GM03348 (cell line): ENCODE measurements at places on chromosomes 2 and 18.

- DNase-seq = peak; percentile 69
Measured at GRCh38 chr2:178109813-178110212, 2.4 kb upstream of the RBM45 start.

- no peak for DNase-seq
Measured at GRCh38 chr2:23609254-23609653, 224.3 kb downstream of the KLHL29 start.

- peak; percentile 29 for DNase-seq
Measured at GRCh38 chr2:45649462-45649857, 2.0 kb upstream of the PRKCE start.

GRCh38 chr18:65934874-65935273 lies 184.1 kb downstream of the CDH7 start:
- DNase-seq = no peak

DNA sequence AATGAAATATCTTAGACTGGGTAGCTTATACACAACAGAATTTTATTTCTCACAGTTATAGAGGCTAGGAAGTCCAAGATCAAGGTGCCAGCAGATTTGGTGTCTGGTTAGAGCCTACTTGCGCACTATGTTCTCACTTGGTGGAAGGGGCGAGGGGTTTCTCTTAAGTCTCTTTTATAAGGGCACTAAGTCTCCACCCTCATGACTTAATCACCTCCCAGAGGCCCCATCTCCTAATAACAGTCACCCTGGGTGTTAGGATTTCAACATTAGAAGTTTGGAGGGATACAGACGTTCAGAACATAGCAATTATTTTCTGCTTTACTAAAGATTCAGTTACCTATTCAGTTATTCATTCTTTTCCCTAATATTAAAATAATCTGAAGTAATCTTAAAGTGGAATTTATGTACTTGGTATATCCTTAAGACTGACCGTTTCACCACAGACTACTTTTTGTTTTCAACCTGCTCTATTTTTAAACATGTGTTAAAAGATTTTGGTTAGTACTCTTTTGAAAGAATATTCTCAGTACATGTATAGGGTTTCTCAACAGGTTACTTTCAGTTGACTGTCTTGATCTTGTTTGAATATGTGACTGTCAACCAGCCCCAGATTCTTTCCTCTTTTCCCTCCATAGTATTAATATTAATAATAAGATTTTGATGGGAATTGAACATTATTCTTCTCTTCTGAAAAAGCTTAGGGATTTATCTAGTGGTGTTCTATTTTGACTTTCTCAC lies 130.0 kb downstream of the TAF4B start:
- no peak for DNase-seq

- DNase-seq = no peak
Measured at GRCh38 chr2:199778655-199779054, 72.3 kb downstream of the FTCDNL1 start.

- no peak for DNase-seq
Measured at GRCh38 chr2:145596416-145596815, 1076.5 kb upstream of the ZEB2 start.

DNA sequence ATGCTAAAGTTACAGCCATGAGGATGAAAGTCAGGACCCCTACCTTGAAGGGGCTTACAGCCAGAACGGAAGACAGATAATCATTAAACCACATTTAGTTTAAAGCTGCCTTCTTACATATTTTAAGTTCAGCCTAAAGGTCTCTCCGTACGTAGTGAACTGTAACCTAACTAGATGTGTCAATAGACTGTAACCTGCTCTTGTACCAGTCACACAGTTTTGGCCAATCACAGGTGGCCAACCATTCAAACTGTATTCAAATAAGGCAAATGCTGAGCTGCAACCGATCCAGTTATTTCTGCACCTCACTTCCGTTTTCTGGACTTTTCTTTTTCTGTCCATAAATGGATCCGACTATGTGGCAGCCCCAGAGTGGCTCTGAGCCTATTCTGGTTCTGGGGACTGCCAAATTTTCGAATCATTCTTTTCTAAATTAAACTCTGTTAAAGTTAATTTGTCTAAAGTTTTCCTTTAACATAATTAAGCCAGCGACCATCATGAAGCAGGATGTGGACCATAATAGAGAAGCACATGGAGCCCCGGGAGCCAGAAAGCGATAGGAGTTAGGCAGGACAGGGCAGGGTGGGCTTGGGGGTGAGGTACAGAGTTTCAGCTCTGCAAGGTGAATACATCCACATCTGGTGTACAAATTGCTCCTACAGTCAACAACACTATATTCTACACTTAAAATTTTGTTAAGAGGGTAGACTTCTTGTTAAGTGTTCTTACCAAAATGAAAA lies 48.4 kb upstream of the YPEL5 start:
- no peak for DNase-seq

GRCh38 chr2:100802066-100802465 lies 17.9 kb upstream of the NPAS2 start:
- no peak for DNase-seq

- DNase-seq = no peak
Measured at GRCh38 chr2:60468382-60469085, 84.9 kb downstream of the BCL11A start.

- no peak for DNase-seq
Measured at GRCh38 chr18:60163622-60164021, 209.0 kb downstream of the MC4R start.

GRCh38 chr2:20153131-20153851 lies 71.6 kb downstream of the SDC1 start:
- DNase-seq = no peak

DNA sequence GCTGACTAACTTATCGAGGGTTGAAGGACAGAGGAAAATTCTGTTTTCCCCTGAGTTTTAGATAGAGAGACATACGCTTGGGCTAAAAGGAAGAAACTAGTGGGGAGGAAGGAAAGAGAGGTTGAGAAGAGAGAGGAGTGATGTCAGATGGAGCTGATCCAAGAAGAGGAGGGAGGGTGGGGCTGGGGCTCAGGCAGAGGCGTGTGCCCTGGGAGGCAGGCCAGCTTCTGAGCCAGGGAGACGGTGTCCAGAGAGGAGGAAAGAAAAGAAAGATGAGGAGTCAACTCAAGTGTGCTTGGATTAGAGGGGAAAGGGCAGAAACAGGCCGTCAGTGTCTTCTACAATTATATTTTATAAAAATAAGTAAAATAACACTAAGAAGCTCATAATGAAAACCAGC lies 56.2 kb downstream of the EMILIN2 start:
- peak; percentile 92 for DNase-seq

DNA sequence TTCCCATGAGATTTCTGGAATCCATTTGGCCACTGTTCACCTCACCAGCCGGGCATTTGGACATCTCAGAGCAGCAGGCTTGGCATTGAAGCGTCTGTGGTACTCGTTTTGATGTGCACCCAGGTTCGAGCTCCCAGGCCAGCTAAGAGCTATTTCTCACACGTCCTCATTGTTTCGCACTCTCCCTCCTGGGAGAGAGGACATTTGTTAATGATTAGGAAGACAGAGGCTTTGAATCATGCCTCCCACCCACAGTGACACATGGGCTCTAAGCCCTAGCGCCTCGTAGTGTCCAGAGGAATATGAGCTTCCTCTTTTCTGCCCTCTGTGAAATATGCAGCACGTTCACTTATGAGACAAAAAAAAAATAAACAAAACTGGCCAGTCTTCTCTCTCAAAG lies 361.8 kb downstream of the RND3 start:
- DNase-seq = peak; percentile 85

- DNase-seq = no peak
Measured at GRCh38 chr2:20174410-20174809, 50.5 kb downstream of the SDC1 start.

GRCh38 chr2:11613297-11613696 lies 56.7 kb downstream of the NTSR2 start:
- no peak for DNase-seq

DNA sequence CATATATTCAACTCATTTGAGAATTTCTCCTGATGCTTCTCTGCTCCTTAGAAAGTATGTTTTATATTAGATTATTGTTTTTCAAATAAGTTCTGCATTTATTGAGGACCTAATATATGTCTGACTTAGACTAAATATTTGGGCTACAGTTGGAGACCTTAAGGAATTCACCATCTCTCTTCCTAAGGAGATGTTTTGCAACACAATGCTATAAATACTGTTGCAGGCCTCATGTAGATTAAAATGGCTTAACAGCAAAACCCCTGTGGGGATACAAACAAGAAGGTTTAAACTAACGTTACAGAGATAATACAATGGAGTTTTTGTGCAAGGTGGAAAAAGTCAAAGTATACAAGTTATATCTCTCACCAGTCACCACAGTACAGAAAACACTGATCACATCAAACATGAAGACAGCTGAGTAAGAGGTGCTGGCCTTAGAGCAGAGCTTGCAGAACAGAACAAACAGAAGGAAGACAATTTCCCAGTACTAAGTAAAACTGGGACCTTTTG lies 20.1 kb upstream of the BMPR2 start:
- no peak for DNase-seq

DNA sequence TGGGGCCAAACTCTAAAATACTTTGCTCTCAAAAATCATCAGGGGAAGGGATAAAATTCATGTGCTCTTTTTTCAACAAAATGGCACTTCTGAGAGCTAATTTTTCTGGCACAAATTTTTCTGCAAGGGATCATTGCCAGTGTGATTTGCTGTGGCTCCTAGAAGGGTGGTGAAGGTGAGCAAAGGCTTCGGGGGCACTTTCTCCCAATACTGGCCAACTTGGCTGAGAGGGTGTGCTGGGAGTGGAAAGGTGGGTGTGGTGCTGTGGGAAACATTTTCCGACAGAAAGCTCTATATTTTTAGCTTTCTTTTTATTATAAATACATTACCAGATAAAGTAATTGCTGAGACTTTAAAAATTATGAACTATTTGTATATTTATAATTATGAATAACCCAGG lies 419 bp downstream of the SMYD1 start:
- DNase-seq = no peak

- peak; percentile 81 for DNase-seq
Measured at GRCh38 chr2:152558158-152558984, 158.9 kb downstream of the PRPF40A start.

GRCh38 chr2:141534666-141535362 lies 596.0 kb downstream of the LRP1B start:
- DNase-seq = no peak

DNA sequence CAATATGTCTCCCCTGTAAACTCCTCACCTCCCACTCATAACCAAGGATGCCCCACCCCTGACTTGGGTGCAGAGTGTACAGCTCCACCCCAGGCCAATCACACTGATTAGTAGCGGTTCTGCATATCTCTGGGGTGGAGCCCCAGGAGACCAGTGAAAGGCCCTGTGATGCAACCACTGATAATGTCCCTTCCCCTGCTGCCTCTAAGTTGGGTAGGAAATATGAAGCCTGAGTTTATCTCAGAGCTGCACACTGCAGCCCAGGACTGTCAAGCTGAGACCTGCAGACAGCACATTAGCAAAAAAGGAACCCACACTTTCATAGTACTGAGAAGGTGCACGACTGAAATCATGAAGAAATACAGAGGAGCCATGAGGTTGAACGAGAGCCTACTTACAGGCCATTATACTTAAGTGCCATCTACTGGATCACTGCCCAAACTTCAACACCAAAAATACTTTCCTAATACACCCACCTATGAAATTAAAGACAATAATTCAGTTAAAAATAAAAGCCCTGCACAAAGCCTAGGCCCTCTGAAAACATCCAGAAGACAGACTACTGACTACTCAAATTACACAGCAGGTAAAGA lies 455.4 kb upstream of the LRRTM4 start:
- DNase-seq = no peak

GRCh38 chr2:109218087-109218791 lies 89.2 kb downstream of the SH3RF3 start:
- no peak for DNase-seq

- peak; percentile 23 for DNase-seq
Measured at GRCh38 chr2:149561309-149561926, 26.2 kb downstream of the MMADHC start.

GRCh38 chr2:232465061-232465460 lies 9.1 kb downstream of the ALPI start:
- DNase-seq = no peak
